ENCODE measurements at places on chromosomes 2 and 18.
A peak's percentile ranks its signal among the peaks of the same experiment; 100 is the strongest.

DNA sequence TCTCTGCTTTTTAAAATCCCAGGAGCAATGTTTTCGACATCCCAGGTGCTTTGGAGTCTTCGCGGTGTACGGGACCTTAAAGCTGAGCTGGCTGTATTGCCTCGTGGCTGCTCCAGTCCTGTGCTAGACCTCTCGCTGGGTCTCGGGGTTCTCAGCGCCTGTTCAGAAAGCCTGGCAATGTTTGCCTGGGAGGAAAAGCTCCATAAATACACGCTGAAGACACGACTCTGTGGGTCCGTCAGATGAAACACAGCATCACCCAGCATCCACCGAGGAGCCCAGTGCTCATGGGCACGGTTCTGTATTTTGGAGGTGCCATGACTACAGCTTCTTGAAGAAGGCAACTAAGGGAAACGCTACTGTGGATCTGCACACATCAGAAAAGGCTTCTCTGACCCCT, 21.6 kb downstream of the MBP start:
- no peak for DNase-seq

GRCh38 chr18:23105581-23106219, 29.6 kb upstream of the CABLES1 start:
- DNase-seq, result no peak

GRCh38 chr2:133768256-133768655, 200.0 kb upstream of the NCKAP5 start:
- DNase-seq, result no peak

- no peak for DNase-seq
Measured at GRCh38 chr2:151833984-151834383, 5.8 kb upstream of the ARL5A start.

- DNase-seq, result no peak
Measured at GRCh38 chr2:134161170-134161547, 92.7 kb upstream of the MGAT5 start.

DNA sequence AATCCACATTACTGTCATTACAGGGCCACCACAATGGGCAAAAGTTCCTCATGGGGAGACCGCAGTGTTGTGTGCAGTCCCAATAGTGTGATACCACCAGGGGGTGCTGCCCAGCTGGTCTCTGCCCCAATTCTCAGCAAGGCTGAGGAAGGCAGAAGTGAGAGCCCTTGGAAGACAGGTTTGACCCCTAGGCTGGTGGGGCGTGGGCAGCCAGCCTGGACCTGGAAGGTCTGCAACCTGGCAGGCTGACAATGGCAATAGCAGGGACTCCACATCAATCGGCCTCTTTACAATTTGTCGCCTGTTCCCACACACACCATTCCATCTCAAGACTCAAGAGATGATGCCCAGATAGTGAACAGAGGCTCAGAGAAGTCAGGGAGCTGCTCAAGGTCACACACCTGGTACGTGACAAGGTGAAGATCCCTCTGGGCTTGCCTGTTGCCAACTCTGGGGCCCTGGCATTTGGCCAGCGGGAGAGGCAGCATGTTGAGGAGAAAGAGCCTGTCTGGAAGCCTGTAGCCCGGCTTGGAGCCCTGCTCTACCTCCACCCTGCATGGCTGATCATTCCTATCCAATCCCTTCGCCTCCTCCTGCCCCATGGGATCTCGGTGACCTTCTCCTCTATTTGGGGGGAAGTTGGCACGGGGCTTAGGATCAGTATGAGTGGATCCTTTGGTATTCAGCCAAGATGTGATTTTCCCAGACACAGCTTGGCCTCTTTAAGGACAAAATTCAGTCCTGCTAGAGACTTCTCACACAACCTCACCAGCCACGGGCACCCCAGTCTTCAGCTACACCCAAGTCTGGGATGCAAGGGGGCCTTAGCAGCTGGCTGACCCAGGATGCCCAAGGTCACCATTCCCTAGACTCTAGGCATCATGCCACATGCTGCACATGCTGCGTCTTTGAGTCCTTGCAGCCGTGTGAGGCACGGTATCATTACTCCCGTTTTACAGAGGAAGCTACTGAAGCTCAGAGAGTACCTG, 2.9 kb upstream of the ATOH8 start:
- DNase-seq, result peak; percentile 48

DNA sequence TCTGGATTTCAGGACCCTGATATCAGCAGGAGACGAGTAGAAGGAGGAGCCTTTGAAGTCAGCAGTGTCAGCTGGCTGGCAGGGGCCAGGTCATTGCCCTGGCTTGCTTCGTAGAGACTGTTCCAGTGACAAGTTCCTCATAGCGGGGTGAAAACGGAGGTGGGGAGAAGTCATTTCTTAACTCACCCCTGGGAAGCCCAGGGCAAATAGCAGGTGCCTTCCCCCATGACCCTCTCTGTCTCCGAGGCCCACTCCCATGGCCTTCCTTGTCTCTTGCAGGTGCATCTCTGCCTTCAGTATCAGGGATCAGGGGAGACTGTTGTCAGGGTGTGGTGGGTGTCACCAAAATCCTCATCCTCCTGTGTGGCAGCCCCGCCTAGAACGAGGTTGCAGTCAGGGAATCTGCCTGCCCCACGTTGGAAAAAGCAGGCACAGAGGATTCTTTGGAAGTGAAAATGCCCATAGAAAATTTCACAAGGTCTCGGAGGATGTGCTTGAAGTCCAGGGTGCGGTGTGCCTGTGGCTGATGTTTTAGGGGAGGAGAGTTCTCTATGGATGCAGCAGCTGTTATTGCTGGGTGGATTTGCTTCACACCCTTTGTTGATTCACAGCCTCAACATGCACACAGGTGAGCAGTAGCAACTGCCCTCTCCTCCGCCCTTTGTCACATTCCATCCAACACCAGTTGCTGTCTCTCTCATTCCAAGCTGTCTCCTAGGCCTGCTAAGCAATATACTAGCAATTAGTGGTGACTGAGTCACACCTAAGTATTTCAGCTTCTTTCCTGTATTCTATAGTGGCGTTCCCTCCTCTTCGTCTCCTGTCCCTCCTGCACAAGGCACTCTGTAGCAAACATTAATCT, 142.6 kb upstream of the FHL2 start:
- DNase-seq, result no peak

DNA sequence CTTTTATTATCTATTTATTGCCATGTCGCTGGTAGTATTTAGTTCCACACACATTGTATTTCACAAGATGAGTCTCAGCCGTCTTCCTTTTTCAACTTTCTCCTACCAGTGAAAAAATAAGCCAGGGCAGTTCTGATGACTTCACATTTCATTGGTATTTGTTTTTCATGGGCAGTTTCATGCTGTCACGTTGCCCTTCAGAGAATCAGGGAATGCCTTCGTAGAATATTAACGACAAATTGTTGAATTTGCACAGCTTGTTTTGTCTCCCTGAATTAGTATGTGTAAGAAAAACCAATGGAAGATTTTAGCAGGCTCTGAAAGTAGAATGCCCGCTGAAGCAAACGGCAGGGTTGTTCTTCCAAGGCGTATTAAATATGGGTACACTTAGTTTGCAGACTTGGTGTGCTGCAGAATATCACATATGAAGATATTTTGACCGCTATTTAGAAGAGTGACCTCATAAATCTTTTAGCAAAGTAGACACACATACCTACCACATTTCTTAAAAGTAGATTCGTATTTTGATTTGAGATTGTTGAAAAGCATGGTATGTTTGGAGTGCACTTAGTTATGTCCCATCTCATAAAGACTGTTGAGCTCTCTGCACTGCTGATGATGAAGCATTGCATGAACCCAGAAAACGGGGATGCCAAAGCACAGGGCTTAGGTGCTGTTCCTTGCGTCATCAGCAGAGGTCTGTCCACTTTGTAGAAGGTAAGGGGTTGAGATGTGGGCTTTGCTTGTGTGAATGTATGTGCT, 2.9 kb downstream of the NEDD4L start:
- DNase-seq, result no peak

- no peak for DNase-seq
Measured at GRCh38 chr2:94999431-94999883, 26.1 kb upstream of the MAL start.

GRCh38 chr2:239831001-239831731, 194.0 kb downstream of the NDUFA10 start:
- DNase-seq, result no peak

- DNase-seq, result no peak
Measured at GRCh38 chr18:78238404-78239089, 741.1 kb upstream of the SALL3 start.

DNA sequence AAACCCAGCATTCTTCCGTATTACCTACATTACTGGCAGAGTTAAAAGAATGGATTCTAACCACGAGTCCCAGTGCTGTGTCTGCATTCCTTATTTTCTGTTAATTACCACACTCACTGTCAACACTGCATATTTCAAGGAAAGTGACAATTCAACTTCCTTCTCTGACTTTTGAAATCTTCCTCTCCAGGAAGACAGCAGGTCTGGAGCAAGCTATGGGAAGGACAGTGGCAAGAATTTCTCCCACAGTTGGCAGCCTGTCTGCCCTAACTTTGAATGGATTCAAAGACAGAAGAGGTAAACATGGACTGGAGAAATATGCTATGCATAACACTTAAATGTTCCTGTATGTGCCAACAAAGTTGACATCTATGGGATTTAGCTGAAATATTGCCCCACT, 700.5 kb upstream of the CHAC2 start:
- no peak for DNase-seq

GRCh38 chr18:31741097-31741735, 19.5 kb downstream of the SLC25A52 start:
- DNase-seq, result peak; percentile 34

GRCh38 chr18:68435581-68435980, 279.3 kb downstream of the TMX3 start:
- DNase-seq, result no peak

All from activated CD4-positive, alpha-beta T cell treated with anti-CD3 and anti-CD28 coated beads for 24 hours (primary cell).